ENCODE measurements at places on chromosomes 7 and 10. TPM values are rescaled to one million over a fixed set of nuclear protein-coding genes. Genes with fewer than 3 reads are reported as not detected.

DNA sequence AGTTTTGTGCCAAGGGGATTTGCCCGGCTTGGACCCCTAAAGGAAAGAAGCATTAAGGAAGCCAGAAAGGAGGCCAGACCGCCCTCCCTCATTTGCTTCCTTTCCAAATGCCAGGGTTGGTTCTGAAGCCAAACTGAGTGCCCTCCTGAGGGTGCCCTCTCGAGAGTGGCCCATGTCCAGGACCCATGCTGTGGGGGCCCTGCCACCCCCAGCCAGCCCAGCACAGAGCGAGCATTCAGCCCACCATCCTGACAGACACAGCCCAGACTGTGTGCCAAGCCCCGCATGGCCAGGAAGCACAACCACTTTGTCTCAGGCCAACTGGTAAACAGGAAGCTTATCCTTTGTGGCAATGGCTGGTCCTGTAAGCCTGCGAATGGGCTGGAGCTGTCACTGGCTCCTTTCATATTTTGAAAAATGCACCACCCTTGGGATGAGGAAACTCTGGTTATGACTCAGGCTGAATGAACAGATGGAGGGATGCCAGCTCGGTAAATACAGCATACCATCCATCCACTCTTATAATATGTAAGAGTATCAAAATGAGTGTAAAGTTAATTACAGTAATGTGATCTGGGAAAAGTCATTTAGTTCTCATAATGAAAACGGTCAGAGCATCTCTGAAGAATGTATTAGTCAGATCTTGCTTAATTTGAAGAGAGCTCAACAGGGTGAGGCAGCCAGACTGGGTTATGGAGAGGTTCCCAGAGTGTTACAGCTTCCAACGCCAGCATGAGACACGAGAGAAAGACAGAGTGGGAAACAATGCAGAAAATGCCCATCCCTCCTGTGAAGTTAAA, 65.0 kb downstream of the STK17A start:
- no peak for DNase-seq

Gene CYP26C1
- total RNA-seq = not detected

GRCh38 chr7:69994886-69995542, 396.7 kb downstream of the AUTS2 start:
- no peak for DNase-seq

- no peak for DNase-seq
These were observed 99.7 kb upstream of the PPIF start for GRCh38 chr10:79247373-79248137.

GRCh38 chr7:12805518-12805928, 118.1 kb downstream of the ARL4A start:
- DNase-seq = no peak

Measured in vagina (tissue), 2 donors.